ENCODE measurements at places on chromosomes 3 and 15.
A peak's percentile ranks its signal among the peaks of the same experiment; 100 is the strongest.

- DNase-seq: peak; percentile 81
These were observed 11.0 kb downstream of the ETV5 start for GRCh38 chr3:186097663-186098451.

- DNase-seq: no peak
These were observed 85.0 kb upstream of the GALNT15 start for GRCh38 chr3:16089521-16089920.

DNA sequence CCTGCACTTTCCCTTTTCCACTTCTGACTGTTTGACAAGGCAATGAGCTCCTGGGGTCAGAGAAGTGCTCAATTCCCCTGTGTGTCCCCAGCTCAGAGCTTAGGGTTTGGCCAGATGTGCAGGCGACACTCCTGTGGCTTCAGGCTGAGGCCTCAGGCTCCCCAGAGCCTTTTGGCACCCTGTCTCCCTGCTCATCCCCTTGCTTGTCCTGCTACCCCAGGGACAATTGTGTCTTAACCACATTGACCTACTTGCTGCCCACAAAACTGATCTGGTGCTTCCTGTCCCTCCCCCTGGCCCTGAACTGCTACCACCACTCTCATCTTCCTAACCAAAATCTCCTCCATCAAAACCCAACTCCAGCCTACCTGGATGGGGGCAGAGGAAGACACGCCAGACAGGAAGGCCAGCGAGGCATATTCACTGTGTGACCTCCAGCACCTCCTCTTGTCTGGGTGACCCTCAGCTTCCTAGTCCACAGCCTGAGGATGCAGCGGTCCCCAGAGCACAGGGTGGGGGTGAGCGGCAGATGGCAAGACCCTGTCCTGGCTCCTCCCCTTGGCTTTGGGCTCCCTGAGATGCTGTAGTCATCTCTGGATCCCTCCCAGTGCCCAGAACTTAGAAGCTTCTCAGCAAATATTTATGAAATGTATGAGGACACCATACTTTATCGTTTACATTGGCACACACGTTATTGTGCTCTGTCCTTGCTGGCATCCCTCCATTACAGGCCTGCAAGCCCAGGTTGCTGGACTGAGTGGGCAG lies 98.9 kb upstream of the SLC6A6 start:
- DNase-seq: no peak

DNA sequence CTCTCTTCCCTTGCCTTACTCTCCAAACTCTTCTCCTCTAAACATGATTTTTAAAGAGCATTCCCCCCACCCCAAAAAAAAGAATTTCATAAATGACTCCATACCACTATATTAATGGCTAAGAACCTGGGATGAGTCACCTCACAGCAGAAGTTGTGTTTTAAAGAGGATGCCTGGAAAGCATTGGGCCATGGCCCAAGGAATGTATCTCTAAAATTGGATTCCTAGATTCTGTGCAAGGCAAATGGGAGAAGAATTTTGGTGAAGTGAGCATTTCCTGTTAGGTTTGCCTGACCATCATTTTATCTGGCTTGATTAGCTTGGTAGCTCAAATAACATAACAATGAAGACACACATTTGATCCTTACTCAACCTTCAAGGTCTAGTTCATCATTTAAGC lies 251.4 kb downstream of the NR1D2 start:
- no peak for DNase-seq

DNA sequence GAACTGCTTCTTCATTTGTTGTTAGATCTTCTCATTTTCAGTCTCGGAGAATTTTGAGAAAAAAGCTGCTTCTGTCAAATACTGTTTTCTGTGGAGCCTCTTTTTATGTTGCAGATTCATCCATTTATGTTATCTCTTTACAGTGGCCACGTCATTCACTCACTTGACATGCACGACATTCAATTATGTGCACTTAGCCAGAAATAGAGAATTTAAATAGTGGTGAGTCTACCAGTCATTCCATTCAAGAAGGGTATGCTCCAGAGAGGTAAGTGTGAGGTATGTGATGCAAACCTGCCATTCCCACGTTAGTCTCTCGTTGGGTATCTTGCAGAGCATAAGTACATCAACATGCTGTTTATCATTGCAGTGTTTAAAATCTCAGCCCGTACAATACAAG lies 9.8 kb downstream of the ARPP19 start:
- no peak for DNase-seq

GRCh38 chr3:16243706-16244490 lies 20.8 kb downstream of the DPH3 start:
- DNase-seq: no peak

- DNase-seq: no peak
These were observed 27.1 kb upstream of the OSBPL11 start for GRCh38 chr3:125622381-125622791.

GRCh38 chr3:183587336-183587735 lies 31.8 kb upstream of the KLHL6 start:
- DNase-seq: no peak

GRCh38 chr3:81516042-81516441 lies 245.4 kb downstream of the GBE1 start:
- DNase-seq: no peak
